ENCODE measurements at places on chromosomes 16 and 17.

DNA sequence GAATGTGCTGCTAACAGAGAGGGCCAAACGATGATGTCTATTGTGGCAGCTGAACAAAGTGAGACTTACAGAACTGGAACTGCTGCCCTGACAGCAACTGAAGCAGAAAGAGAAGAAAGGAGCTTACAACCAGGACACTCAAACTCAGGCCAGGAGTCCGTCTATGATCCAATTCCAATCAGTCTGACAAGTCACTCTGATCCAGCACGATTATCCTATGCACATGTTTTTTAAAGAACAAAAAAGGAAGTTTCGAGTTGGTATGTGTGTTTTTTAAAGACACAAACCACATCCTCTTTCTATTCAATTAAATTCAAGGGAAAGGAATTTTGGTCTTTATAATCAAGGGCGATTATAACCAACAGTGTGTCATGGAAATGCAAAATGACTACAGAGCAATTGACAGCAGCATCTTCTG, 42.4 kb upstream of the MTMR4 start:
- no peak for DNase-seq

DNA sequence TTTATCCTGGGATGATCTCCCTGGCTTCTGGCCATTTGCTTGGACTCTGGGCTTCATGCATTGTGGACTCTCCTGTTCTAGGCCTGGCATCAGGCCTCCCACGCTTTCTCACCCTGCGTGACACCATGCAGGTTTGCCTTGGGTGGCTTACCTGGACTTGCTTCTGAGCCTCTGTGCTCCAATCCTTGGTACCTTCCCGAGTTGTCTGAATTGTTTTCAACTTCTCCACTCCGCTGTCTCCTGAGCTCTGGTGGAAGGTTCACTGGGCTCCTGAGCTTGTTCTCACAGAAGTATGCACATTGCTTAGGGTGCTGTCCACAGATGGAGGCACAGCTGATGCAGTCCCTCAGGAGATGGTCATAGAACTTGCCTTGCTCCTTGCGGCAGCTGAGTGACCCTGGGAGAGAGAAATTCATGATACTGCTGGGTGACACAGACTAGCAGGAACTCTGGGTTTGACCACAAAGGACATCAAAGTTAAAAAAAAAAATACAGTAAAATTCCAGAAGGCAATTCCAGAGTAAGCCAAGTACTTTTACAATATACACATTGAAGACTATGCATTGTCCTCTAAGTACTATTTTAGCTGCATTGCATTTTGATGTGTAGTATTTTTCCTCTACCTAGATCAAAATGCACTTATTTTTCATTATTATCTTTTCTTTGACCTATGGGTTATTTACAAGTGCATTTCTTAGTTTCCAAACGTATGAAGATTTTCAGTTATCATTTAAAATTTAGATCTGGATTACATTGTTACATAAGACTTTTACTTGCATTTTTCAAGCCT, 23.1 kb downstream of the TNFRSF13B start:
- no peak for DNase-seq

- DNase-seq, result no peak
Measured at GRCh38 chr16:50449800-50450199, 81.0 kb upstream of the BRD7 start.

GRCh38 chr17:77420804-77421629, 280.2 kb downstream of the SEC14L1 start:
- no peak for DNase-seq

DNA sequence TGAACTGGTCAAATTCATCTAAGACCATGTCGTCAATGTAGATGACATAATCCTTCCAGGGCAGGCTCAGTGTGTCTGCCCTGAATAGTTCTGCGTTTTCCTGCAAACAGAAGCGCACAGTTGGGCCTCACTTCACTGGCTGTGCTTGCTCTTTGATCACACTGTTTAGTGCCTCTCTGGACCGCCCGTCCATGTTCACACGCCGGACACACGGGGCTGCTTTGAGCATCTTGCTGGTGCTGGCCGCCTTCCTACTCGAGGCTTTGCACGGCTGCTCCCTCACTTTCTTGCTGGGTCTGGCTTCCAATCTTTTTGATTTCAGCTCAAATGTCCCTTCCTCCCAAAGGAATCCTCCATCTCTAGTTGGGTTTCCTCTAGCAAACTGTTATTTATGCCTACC, 37.4 kb downstream of the DNAH17 start:
- no peak for DNase-seq

GRCh38 chr17:74097450-74098135, 105.9 kb upstream of the RPL38 start:
- no peak for DNase-seq

DNA sequence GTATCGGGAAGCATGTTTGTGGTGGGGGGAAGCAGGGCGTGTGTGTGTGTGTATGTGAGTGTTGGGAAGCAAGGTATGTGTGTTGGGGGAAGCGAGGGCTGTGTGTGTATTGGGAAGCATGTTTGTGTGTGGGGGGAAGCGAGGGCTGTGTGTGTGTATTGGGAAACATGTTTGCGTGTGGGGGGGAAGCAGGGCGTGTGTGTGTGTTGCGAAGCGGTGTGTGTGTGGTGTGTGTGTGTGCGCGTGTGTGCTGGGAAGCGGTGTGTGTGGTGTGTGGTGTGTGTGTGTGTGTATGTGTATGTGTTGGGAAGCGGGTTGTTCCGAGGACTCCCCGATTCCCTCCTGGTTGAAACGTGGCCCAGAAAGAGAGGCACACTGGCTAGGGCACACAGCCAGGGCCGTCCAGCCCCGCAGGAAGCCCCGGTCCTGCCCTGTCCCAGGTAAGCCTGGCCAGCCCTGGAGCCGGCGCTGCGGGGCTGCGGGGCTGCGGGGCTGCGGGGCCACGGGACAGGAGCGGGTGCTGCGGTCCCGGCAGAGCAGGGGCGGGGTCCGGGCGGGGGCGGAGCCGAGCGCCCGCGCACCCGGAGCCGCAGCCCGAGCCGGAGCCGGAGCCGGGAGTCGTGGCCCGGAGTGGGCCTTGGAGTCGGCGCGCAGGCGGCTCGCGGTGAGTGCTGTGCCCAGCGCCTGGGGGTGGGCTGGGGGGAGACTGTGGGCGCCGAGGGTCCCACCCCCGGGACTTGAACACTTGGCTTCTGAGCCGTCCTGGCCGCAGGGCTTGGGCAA, at the start of gene NOD2:
Gene NOD2 (plus strand): TSS at position 608 of the 783 bp plus-strand sequence. CDS start 5,890 bp downstream, outside the sequence.
- no peak for DNase-seq

DNA sequence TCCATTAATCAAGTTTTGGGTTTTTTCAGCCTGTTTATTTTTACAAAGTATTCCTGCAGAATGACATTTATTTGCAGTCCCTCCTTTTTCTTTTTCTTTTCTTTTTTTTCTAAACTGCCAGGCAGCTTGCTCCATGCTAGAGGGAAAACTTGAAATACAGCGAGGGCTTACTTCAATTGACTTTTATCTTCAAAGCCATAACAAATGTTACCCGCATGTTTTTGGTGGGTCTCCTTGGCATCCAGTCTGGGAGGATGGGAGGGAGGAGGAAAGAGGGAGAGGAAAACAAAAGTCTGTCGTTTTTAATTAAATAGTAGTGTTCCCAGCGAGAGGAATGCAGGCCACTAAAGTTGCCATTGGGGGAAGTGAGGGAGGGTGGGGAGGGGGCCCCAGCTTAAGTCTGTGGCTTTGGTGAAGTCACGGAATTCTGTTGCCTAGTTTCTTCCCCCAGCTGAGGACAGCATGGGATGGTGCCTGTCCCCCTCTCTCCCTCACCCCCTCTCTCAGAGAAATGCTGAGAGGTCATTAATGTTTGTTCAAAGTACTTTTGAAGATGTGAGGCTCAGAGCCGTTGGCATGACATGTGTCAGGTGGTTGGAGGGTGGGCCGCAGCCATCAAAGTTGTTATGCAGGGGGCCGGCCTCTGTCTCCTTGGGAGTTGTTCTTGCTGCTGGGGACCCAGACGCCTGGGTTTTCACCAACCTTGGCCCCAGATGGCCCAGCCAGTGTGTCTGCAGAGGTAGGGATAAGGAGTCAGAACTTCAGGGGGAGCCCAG, 2.9 kb downstream of the NKD1 start:
- no peak for DNase-seq

GRCh38 chr16:26791169-26791568, 275.6 kb upstream of the C16orf82 start:
- no peak for DNase-seq

DNA sequence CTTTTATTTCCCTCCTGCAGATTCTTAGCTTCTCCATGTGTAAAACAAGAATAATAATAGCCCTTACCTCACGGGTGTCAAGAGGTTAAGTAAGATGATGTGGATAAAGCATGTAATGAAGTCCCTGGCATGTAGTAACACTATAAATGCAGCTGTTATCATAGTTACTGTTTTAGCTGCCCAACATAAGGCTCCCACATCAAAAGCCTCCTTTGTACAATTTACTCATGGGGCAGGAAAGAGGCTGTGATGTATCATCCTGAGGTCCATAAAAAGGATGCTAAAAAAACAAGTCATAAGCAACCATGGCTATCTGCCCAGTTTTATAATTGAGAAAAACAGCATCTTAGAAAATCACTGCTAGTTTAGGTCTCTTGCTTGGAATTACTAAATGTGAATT, 339.7 kb downstream of the CA10 start:
- no peak for DNase-seq

Measured in stromal cell of bone marrow (primary cell).